ENCODE measurements at places on chromosomes 1 and 21. TPM values are rescaled to one million over a fixed set of nuclear protein-coding genes. Genes with fewer than 3 reads are reported as not detected.

WDR3 gene
- polyA plus RNA-seq, result 23.8 TPM

PADI4 gene
- 0.10 TPM for polyA plus RNA-seq

GJA9 gene
- 0.42 TPM for polyA plus RNA-seq

GNG12 gene
- 120 TPM for polyA plus RNA-seq

PLPPR4 gene
- 1.5 TPM for polyA plus RNA-seq

LCE2B gene
- polyA plus RNA-seq, result not detected

NBPF4 gene
- polyA plus RNA-seq, result not detected

FMO2 gene
- polyA plus RNA-seq, result 0.28 TPM

DNA sequence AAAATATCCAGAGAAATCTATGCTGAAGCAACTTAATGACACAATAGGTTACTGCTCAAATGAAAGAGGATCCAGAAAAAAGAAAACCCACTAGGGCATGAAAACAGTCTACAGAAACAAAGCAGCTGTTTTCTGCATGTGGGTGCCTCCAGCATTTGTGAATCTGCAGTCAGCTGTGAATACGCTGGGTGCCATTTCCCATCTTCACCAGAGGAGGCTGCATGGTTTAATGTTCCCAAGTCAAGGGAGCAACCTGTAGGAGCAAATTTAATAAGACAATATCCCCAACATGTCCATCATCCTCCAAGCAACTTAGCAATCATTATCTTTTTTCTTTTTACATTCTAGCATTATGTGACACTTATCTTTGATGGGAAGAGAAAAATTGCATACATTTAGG is 396.6 kb downstream of the BRINP2 start:
- DNase-seq, result no peak

DNA sequence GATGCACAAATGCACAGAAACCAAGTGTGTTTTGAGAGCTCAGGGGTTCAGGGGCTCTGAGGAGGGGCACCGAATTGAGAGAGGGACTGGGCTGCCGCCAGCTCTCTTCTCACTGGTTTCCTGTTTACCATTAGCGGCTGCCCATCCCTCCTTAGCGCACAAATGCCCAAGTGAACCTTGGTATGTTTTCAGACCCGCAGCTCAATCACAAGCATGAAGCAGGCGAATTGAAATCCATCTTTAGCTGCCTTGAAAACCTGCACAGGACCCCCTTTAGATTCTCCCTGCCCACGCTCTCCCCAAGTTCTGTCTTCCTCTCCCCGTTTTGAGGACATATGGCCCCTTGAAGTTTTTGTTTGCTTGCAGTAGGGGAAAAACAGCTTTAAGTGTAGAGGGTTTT is 61.1 kb upstream of the ACOT11 start:
- DNase-seq, result no peak

GRCh38 chr21:25995278-25995677 is 175.3 kb downstream of the APP start:
- DNase-seq, result no peak

GRCh38 chr1:172390301-172390682 is 30.2 kb upstream of the C1orf105 start:
- no peak for DNase-seq

DNA sequence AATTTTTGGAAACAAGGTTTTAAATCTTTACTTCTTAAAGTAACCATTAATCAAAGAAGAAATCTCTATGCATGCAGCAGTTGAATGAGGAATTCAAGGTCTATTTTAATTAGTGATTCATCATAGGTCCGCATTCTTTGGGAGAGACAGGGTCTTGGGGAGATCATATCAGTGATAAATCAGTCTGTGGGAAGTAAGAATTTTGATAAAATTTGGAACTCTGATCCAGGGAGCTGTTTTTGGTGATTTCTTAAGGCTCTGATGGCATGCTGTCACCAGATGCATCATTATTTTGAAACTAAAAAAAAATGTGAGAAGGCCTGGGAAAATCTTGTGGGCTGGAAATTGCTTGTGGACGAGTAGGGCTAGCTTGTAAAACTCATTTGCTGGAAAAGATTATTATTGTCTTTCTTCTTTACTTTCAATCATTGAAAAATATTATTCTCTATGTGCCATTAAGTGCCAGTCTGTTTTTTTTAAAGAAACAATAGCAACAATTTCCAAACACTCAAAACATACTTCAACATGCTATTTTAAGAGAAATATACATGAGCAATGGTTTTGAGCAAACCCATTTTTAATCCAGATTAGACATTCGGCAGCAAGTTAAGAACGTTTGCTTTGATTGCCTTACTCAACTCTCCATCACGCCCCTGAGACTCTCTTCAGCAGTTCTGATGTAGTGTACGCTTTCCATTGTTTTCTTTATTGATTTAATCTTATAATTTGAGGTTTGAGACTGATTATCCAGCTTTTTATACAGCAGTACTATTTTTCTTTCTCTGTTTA is 62.6 kb downstream of the ZBTB18 start:
- no peak for DNase-seq

DNA sequence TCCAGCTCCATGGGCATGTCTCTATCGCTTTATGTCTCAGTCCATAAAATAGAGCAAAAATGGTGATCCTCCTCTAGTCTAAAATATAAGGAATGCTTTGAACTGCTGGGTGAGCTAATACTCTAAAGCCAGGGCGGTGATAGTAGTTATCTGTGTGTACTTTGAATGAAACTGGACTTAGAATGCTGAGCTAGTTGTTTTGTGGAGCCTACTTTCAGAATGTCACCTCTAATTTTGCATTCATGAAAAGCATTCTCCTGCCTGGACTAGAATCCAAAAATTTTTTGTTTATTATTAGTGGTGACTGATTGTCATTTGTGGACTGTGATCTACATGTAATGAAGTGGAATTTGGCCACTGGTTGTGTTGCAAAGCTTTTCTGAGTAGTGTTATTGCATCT is 241.6 kb upstream of the C1orf105 start:
- peak; percentile 38 for DNase-seq

DNA sequence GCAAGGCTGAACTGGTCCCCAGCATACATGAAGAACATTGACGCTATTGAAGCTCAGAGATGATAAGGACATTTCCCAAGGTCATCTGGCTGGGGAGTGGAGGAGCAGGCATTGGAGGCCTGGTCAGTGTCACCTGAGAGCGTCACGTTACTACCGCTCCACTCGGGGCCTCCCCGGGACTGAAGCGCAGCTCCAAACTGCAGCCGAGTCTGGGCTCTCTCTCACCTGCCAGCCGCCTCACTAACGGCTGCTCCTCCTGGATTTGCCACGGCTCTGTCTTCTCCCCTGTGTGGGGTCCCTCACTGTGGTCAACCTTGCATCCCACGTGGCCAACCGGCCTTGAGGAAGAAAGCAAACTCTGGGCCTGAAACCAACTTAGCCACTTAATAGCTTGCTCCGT is 111.3 kb downstream of the ADSS2 start:
- no peak for DNase-seq

DNA sequence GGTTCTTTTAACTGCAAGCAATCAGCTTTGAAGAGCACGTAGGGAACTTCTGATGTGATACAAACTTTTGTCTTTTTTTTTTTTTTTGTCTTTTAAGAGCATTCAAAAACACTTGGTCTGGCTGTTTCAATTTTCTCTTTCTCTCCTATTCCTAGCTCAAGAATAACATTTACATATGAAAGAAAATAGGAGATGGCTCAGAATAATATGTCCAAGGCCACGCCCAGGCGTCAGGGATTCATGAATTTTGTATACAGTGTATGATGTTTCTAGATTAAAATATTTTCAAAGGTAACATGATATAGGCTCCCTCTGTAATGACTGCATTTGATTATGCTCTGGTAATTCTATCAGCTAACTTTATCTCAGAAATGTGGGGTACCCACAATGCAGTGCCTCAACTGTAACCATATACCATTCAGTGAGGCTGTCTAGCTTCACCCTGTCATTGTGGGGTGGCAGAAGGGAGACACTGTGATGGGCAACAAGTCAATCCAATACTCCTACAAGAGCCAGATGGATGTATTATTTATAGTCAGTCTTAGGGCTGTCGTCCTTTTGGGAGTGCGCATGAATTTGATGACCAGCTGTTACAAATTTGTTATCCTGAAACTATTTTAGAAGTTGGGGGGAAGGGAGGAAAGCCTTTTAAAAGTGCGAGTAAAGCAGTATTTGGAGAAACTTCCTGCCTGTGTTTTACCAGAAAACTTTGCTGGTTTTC is 1.5 kb upstream of the AKNAD1 start:
- no peak for DNase-seq

DNA sequence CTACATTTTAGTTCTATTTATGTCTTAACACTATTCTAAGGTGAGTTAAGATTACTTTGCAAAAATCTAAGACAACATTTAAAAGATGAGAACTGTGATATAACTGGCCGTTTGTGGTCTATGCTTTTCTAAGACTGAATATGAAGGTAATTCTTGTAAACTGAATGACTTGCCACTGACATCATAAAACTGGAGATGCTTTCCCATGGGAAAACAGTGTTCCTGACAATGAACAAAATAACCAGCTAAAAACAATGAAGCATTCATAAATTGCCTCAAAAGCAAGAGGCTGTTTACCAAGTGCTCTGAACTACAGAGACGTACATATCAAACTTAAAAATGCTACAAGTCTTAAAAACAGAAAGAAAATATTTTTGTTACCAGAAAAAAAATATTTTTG is 54.7 kb downstream of the APP start:
- DNase-seq, result no peak

DNA sequence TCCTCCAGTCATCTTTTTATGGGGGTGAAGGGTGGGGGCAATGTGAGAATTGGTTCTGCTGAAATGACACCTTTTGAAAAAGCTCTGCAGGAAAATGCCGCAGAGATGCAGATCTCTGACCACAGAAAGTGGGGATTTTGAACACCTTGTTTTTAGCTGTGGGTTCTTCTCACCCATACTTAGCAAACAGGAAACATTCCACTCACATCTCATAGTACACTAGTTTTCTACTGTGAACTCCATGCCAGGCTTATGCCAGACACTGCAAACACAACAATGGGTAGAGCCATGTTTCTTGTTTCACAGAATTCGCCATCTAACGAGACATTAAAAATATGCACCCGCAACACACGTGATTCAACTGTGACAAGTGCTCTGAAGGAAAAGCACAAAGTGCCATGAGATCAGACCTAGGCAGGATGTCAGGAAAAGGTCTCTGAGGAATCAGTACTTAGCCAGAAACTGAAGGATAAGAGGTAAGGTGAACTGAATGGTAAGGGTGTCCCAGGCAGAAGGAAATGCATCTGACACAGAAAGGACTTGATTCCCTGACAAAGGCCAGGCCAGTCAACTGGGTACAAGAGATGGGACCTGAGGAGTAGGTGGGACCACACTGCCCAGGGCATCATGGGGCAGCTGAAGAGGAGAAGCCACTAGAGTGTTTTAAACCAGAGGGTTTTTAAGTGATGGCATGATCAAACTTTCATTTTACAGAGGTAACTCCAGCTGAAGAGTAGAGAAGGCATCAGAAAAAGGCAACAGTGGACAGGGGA is 83.8 kb upstream of the JAK1 start:
- no peak for DNase-seq
